ENCODE measurements at places on chromosomes 5 and 9.

- DNase-seq: no peak
Observed at GRCh38 chr9:108956631-108957026, 22.4 kb downstream of the ABITRAM start.

- no peak for DNase-seq
Observed at GRCh38 chr5:158640593-158640980, 459.1 kb downstream of the EBF1 start.

DNA sequence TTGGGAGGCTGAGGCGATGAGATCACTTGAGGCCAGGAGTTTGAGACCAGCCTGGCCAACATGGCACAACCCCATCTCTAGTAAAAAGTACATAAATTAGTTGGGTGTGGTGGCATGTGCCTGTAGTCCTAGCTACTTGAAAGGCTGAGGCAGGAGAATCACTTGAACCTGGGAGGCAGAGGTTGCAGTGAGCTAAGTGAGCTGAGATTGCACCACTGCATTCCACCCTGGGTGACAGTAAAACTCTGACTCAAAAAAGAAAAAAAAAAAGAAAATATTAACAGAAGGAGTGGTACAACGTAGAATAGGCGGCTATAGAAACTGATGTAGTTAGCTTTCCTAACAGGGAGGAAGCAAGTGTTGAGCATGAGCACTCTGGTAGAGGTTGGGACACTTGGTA lies 59.9 kb downstream of the PBX3 start:
- no peak for DNase-seq

GRCh38 chr5:180343831-180344695 lies 9.1 kb downstream of the GFPT2 start:
- no peak for DNase-seq

GRCh38 chr5:146112476-146112875 lies 7.1 kb upstream of the PLAC8L1 start:
- no peak for DNase-seq

DNA sequence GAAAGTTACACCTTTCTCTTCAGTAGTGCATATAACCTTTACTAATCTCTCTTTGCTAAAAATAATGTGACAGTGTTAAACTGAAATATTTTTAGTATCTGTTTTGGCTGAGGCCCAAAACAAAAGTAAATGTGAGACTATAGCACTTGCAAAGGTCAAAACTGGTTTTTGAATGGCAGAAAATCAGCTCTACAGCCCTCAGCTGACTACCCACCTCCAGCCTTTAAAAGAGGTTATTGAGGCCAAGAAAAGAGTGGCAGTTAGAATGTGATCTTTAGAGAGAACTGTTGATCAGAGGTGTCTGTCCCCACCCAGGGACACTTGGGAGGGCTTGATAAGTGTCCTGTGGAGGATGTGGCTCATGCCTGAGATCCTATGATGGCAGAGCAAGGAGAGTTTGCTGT lies 30.9 kb downstream of the PRKACG start:
- no peak for DNase-seq

DNA sequence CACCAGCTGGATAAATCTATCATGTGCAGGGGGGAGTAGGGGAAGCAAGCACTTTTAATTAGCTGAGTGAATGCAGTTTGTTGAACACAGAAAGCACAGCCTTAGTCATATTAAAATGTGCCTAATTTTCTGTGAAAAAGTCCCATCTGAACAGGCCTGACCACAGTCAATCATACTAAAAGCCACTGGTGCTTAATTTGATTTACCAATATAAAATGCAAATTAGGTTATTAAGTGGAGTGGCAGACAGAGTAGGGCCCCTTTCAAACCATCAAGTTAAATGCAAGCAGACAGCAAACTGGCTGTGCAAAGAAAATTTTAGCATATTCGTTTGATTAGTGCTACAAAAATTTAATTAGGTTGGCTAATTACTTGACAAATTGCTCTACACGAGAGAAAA lies 176.1 kb downstream of the ISL1 start:
- DNase-seq: no peak

- DNase-seq: no peak
Observed at GRCh38 chr5:8291641-8292040, 422.7 kb downstream of the MTRR start.

DNA sequence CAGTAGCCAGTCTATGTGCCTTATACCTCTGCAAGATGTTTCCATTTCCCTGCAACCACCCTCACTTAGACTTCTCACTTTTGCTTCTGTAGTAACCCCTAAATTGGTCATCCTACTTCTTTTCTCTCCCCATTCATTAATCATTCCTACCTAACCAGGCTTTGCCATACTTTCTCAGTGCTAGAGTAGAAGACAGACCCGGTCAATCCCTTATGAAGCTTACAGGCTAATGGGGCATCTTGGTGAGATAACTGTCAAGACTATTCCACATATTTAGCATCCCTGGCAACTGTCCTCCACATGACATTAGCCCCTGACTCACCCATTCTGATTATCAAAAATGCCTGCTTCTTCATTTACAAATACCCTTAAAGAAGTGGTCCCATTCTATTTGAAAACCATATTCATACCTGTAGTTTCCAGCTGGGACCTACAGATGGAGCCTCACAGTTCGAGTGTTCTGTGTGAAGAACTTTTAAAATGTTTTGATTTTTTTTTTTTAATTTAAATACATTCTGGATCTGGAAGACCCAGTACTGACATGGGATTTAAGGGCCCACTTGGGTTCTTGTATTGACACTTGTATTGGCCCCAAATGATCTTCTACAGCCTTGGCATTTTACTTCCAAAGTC lies 21.0 kb downstream of the F2RL2 start:
- no peak for DNase-seq

DNA sequence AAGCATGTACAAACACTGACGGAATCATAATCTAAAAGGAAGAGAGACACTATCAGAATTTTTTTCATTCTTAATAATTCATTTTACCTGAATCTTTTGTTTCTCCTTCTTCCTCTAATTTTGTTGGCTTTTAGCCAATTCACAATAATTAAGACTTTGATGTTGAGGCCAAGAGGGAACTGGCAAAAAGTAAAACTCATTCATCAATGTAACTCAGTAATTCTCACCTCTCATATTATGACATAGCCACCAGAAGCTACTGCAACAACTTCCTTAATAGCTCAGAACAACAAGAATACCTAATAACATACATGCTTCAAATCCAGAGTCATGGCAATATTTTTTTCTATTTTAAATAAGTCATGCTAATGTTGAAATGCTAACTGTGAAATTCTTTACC lies 64.5 kb downstream of the MCTP1 start:
- no peak for DNase-seq

Data from kidney (tissue), 22 donors.